ENCODE measurements at places on chromosomes 13 and 19. TPM values are rescaled to one million over a fixed set of nuclear protein-coding genes. Genes with fewer than 3 reads are reported as not detected.

- H3K4me1 ChIP-seq: no peaks in the 10 kb centered on the region
- no peak for DNase-seq
- no peak overlapping the region for H3K4me3 ChIP-seq
These were observed 9.8 kb downstream of the LILRB2 start for GRCh38 chr19:54271106-54271505.

- H3K4me3 ChIP-seq: no peak overlapping the region
- no peaks in the 10 kb centered on the region for H3K4me1 ChIP-seq
- H3K27me3 ChIP-seq: no peaks in the 10 kb centered on the region
- no peaks in the 10 kb centered on the region for H3K36me3 ChIP-seq
- no peak for DNase-seq
These were observed 250.3 kb upstream of the ATXN8OS start for GRCh38 chr13:69857183-69857821.

- peak overlapping the region; percentile 58 for H3K4me3 ChIP-seq
- H3K27ac ChIP-seq: peak overlapping the region; percentile 76
- H3K36me3 ChIP-seq: peaks cover 3% of the 10 kb centered on the region
- no peaks in the 10 kb centered on the region for H3K27me3 ChIP-seq
These were observed 480.4 kb downstream of the FOXO1 start for GRCh38 chr13:40186041-40186440.

Gene CADM4
- 0.39 TPM for total RNA-seq

Gene TMEM221
- not detected for total RNA-seq

GRCh38 chr13:40388617-40389016, 277.8 kb downstream of the FOXO1 start:
- H3K4me3 ChIP-seq: peak overlapping the region; percentile 76
- no peaks in the 10 kb centered on the region for H3K27me3 ChIP-seq
- H3K27ac ChIP-seq: peak overlapping the region; percentile 96
- peak; percentile 79 for DNase-seq
- peaks cover 6% of the 10 kb centered on the region for H3K36me3 ChIP-seq

DNA sequence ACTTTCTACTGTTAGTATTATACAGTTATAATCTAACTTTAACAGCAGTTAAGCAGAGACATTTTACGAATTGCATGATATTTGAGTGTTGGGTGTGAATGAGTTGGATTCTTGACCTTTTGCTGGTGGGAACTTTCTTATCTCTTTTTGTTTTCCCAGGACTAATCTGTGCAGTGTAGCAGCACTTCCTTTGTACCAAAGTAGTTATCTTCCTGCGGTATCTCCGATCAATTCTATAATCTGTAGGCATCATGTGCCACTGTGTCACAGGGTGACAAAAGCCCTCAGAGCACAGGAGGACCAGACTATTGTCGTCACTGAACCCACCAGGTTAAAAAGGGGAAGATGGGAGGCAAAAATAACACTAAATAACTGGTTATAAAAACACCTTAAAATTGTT, 823.5 kb downstream of the GPC5 start:
- H3K4me3 ChIP-seq: no peak overlapping the region
- no peak for DNase-seq
- H3K27ac ChIP-seq: no peak overlapping the region
- H3K27me3 ChIP-seq: no peaks in the 10 kb centered on the region

Gene ZNF225
- total RNA-seq: 3.8 TPM

GRCh38 chr19:14379294-14380065, 1.8 kb upstream of the ADGRE5 start:
- DNase-seq: no peak
- peaks cover 10% of the 10 kb centered on the region for H3K36me3 ChIP-seq

Gene C19orf47
- total RNA-seq: 28.1 TPM

- H3K27ac ChIP-seq: no peak overlapping the region
- no peaks in the 10 kb centered on the region for H3K4me1 ChIP-seq
- no peaks in the 10 kb centered on the region for H3K27me3 ChIP-seq
- no peak for DNase-seq
- H3K36me3 ChIP-seq: no peaks in the 10 kb centered on the region
These were observed 130.8 kb downstream of the IRS2 start for GRCh38 chr13:109655611-109656010.

GRCh38 chr13:46686171-46686570, 110.8 kb downstream of the ESD start:
- H3K4me3 ChIP-seq: no peak overlapping the region
- DNase-seq: no peak
- H3K27ac ChIP-seq: no peak overlapping the region

- H3K27me3 ChIP-seq: peaks cover 18% of the 10 kb centered on the region
- no peak overlapping the region for H3K27ac ChIP-seq
- DNase-seq: no peak
- no peaks in the 10 kb centered on the region for H3K36me3 ChIP-seq
- no peaks in the 10 kb centered on the region for H3K4me1 ChIP-seq
These were observed 1.6 kb downstream of the HCN2 start for GRCh38 chr19:591099-591958.

- H3K27me3 ChIP-seq: peaks cover 4% of the 10 kb centered on the region
- no peak overlapping the region for H3K4me3 ChIP-seq
- H3K27ac ChIP-seq: no peak overlapping the region
- H3K4me1 ChIP-seq: no peaks in the 10 kb centered on the region
- no peak for DNase-seq
- no peaks in the 10 kb centered on the region for H3K36me3 ChIP-seq
These were observed 216.6 kb upstream of the SLC10A2 start for GRCh38 chr13:103282571-103283450.

Gene ZNF723
- not detected for total RNA-seq

Gene KIR3DL1
- not detected for total RNA-seq

- no peaks in the 10 kb centered on the region for H3K4me1 ChIP-seq
- H3K27ac ChIP-seq: no peak overlapping the region
- H3K36me3 ChIP-seq: no peaks in the 10 kb centered on the region
- no peak overlapping the region for H3K4me3 ChIP-seq
- no peak for DNase-seq
These were observed 105.4 kb upstream of the MBNL2 start for GRCh38 chr13:97116754-97117153.

DNA sequence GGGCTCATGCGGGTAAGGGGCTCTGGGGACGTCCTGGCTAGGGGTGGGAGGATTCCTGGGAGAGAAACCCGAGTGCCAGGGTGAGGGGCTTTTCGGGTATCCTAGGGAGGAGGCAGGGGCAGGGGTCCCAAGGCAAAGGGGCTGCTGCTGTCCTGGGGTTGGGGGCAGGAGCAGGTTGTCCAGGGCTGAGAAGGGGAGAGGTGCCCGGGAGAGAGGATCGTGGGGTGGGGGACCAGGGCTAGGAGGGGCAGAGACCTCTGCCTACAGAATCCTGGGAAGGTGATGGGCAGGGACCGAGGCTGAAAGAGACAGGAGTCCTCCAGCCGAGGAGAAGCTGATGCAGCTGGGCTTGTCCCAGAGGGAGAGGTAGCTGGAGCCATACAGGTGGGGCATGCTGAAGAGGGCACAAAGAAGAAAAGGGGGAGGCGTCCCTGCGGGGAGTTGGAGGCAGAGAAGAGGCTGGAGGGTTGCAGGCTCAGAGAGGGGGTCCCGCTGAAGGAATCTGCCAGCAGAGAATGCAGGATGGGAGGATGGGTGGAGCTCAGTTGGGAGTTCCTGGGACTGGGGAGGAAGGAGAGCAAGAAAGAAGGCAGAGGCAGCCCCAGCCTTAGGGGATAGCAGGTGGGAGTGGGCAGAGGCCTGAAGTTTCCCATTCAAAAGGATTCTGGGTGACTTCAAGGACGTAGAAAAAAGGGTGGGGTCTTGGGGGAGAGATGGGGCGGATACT, 574 bp downstream of the CYP2S1 start:
- H3K4me1 ChIP-seq: peaks cover 18% of the 10 kb centered on the region
- peak overlapping the region; percentile 71 for H3K4me3 ChIP-seq
- no peak for DNase-seq
- peaks cover 2% of the 10 kb centered on the region for H3K36me3 ChIP-seq
- peaks cover 47% of the 10 kb centered on the region for H3K27me3 ChIP-seq
- no peak overlapping the region for H3K27ac ChIP-seq

Gene KLHL26
- total RNA-seq: 12.7 TPM

DNA sequence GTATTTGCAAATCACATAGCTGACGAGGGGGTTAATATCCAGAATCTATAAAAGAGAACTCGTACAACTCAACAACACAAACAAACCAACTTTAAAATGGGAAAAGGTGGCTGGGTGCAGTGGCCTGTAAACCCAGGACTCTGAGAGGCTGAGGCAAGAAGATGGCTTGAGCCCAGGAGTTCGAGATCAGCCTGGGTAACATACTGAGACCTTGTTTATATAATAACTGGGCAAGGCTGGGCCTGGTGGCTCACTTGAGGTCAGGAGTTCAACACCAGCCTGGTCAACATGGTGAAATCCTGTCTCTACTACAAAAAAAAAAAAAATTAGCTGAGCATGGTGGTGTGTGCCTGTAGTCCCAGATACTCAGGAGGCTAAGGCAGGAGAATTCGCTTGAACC, 21.8 kb upstream of the TM6SF2 start:
- peaks cover 37% of the 10 kb centered on the region for H3K36me3 ChIP-seq
- H3K27ac ChIP-seq: no peak overlapping the region
- no peak overlapping the region for H3K4me3 ChIP-seq
- H3K4me1 ChIP-seq: no peaks in the 10 kb centered on the region

DNA sequence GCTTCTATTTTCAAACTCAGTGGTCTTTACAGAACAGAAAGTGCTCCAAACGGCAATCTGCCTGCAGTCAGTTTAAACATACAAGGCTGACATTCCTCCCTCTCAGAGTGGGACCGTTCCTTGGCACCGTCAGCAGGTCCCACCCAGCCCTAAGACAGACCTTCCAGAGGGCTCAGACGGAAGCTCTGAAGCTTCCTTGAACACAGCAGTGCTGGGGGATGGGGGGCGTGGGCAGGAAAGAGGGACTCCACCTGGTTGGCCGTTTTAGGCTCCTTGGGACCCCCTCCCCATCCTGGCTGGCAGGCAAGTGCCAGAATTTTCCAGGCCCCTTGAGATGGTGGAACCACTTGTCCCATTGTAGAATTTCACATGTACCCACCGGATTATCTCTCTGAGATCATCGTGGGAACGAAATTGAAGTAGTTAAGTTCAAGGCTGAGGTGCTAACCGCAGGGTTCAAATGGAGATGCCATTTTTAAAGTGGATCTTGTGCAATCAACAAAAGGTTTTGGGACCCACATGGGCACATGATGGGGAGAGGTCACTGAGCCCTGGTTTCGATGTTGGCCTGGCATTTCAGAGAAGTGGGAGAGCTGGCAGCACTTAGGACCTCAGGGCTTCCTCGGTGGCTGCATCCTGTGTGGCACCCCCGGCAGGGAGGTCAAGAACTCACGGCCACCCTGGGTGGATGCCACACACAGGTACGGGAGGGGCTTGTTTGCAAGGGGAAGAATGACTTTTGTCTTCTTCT, 46.2 kb downstream of the KLF2 start:
- no peak for DNase-seq
- H3K4me1 ChIP-seq: peaks cover 26% of the 10 kb centered on the region
- H3K36me3 ChIP-seq: peaks cover 20% of the 10 kb centered on the region
- H3K4me3 ChIP-seq: peak overlapping the region; percentile 64

Gene PCDH20
- total RNA-seq: not detected

DNA sequence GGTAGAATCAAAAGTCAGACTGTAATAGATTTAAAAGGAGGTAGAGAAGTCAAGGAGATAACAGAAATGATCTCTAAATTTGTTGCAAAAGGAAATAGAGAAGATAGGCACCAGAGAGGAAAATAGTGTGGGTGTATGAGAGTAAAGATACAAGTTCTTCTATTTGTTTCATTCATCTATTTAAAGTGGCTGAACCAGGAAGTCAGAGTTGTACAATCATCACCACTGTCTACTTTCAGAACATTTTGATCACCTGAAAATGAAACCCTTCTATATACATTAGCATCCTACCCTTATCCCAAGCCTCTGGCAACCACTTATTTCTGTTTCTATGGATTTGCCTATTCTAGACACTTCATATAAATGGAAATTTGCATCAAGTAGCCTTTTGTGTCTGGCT, 36.7 kb downstream of the INTS6 start:
- H3K4me3 ChIP-seq: peak overlapping the region; percentile 11
- H3K4me1 ChIP-seq: peaks cover 53% of the 10 kb centered on the region
- peaks cover 53% of the 10 kb centered on the region for H3K36me3 ChIP-seq
- peak overlapping the region; percentile 75 for H3K27ac ChIP-seq

- H3K27ac ChIP-seq: no peak overlapping the region
- peaks cover 2% of the 10 kb centered on the region for H3K27me3 ChIP-seq
These were observed 20.6 kb upstream of the CABP5 start for GRCh38 chr19:48064509-48064908.

Gene FAM216B
- not detected for total RNA-seq

Measured in activated T-helper 1 cell treated with anti-CD3 and anti-CD28 coated beads, Interleukin-12 subunit alpha, Interleukin-12 subunit beta, Interleukin-2, Interleukin-4 antibody, amounts not matched to agents 30 ng/mL and 10 ng/mL and 1 ng/mL, durations not matched to agents 14 hours and 24 hours and 36 hours (primary cell).